ENCODE measurements at places on chromosomes 1 and 21. TPM values are rescaled to one million over a fixed set of nuclear protein-coding genes. Genes with fewer than 3 reads are reported as not detected.

The AIRE gene
- not detected for total RNA-seq

The CLCA4 gene
- total RNA-seq = not detected

The BACE2 gene
- total RNA-seq = 16.6 TPM

The RXFP4 gene
- not detected for total RNA-seq

The SPRR5 gene
- total RNA-seq = not detected

The RAB3B gene
- total RNA-seq = 15.2 TPM

Data from bronchus fibroblast of lung (primary cell).